ENCODE measurements at places on chromosomes 6 and 20.
A peak's percentile ranks its signal among the peaks of the same experiment; 100 is the strongest.

- DNase-seq: no peak
Observed at GRCh38 chr20:33554914-33555420, 65.1 kb downstream of the CBFA2T2 start.

DNA sequence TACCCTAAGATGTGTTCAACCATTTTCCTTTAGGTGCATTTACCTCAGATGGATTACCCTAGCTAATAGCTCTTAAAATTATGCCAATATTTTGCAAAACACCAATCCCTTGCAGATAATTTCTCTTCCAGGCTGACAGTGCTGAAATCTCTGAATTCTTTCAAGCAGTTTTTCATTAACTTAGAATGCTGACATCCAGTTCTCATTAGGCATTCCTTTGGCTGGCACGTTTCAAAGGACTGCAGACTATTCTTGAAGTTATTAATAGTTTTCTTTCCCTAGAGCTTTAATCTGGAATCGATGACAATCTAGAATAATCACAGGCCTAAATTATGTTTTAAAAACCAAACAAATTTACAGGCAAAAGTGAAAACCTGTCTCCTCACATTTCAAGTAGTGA, 68.3 kb downstream of the SMLR1 start:
- DNase-seq: no peak

- no peak for DNase-seq
Observed at GRCh38 chr6:322940-323729, 30.8 kb downstream of the DUSP22 start.

DNA sequence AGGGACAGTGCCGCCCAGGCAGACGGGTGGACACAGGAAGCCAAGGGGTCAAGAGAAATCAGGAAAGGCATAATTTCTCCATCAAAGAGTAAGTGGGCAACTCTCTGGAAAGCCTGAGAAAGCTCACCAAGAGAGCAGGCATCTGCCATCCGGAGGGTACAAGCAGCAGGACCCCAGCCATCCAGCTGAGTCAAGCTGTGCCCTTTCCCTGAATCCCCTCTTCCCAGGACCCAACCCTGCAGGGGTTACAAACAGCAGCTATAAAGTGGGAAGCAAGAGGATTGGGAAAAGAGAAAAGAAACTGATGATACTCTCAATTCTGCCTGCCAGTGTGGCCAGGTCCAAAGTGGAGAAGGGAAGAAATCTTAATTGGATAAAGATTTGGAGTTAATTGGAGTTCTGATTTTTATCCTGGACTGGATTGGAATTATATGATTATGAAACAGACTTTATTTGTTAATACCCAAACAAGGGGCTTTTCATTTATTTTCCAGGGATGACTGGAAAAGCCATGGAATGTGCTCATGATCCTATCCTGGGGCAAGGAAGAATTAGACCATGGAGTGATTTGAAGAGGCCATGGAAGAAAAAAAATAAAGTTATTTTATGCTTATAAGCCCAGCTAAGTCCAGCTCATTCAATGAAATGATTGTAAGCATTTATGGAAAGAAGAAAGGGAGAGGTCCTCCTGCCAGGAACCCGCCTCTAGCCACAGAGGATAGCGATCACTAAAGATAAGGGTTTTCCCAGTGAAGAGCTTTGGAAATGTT, 34.9 kb downstream of the NHLRC1 start:
- DNase-seq: no peak

- peak; percentile 71 for DNase-seq
Observed at GRCh38 chr6:16681260-16681873, 79.9 kb downstream of the ATXN1 start.

- DNase-seq: no peak
Observed at GRCh38 chr6:6218759-6219085, 101.7 kb downstream of the F13A1 start.

All from keratinocyte (primary cell).